ENCODE measurements at places on chromosomes 6 and 20. TPM values are rescaled to one million over a fixed set of nuclear protein-coding genes. Genes with fewer than 3 reads are reported as not detected.

The DNAH8 gene
- not detected for total RNA-seq

The PRKN gene
- total RNA-seq: under 0.01 TPM

The SLC35B2 gene
- total RNA-seq: 37.5 TPM

The ARG1 gene
- total RNA-seq: not detected

The PTK6 gene
- under 0.01 TPM for total RNA-seq

The BHLHE23 gene
- total RNA-seq: not detected
